ENCODE measurements at places on chromosomes 3 and 15.

GRCh38 chr3:181752202-181752671, 40.5 kb downstream of the SOX2 start:
- DNase-seq = no peak

GRCh38 chr3:139774560-139775302, 97.0 kb upstream of the NMNAT3 start:
- DNase-seq = no peak

DNA sequence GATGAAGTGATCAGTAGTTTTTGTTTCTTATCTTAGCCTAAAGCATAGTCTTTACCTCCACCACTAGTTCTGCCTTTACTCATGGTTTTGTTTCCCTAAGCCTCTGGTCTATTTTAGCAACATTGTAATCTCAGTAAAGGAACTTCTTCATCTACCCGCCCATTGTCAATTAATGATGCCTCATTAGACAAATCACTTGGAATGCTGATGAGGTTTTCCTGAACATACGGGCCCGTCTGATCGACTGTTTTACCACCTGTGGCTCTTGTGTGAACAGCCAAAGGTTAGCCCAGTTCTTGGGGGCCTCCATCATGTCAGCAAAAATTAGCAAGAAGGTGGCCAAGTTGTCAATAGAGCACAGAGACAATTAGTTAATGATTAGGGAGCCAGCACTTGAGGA, 470.1 kb upstream of the ARRDC4 start:
- DNase-seq = no peak

DNA sequence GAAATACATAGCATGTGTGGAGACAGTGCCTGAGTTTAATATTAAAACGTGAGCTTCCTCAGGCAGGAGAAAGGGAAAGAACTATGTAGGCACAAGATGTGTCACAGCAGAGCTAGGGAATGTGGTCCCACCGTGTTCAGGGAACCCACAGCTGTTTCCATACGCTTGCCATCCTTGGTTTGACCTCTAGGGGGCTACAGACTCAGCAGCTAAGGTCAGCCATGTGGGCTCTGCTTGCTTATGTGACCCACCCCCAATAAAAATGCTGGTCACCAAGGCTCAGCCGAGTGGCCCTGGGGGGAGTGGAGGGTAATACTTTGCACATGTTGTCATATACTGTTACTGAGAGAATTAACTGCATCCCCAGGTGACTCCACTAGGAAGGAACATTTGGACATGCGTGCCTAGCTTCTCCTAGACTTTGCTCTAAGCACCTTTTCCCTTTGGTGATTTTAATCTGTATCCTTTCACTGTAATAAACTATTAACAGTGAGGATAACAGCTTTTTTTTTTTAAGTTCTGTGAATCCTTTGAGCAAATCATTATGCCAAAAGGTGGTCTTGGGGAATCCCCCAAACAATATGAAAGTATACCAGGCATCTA, 3.3 kb downstream of the TUBGCP5 start:
- DNase-seq = peak; percentile 42

DNA sequence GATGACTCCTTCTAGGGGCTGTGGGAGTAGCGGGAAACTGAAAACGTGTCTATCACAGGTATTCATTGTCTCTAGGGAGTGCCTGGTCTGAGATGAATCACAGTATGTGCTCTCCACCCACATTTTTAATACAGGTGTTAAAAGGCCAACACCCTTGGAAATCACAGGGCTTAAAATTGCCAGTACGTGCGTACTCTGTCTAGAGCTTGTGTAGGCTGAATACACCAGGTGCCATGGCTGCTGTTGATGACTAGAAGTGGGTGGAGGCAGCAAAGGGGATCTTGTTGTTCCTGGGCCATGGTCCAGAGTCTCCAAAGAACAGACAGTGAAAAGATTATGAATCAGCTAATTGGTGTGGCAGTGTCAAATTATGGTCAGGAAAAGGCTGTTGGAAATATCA, 35.1 kb upstream of the P3H2 start:
- no peak for DNase-seq

- no peak for DNase-seq
Observed at GRCh38 chr3:165133188-165133899, 55.0 kb upstream of the SI start.

DNA sequence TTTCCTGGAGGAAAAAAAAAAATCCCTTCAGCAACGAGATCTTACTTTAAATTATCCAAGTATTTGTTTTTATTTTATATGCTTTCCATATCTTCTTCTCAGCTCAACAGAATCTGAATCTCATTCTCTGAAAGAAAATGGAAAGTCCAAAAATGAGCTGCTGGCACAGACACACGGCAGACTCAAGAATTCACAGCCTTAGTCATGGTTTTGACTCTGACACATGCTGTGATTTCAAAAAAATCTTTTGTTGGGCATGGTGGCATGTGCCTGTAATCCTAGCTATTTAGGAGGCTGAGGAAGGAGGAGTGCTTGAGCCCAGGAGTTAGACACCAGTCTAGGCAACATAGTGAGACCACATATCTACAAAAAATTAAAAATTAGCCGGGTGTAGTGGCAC, 565.0 kb downstream of the MAGI1 start:
- no peak for DNase-seq

DNA sequence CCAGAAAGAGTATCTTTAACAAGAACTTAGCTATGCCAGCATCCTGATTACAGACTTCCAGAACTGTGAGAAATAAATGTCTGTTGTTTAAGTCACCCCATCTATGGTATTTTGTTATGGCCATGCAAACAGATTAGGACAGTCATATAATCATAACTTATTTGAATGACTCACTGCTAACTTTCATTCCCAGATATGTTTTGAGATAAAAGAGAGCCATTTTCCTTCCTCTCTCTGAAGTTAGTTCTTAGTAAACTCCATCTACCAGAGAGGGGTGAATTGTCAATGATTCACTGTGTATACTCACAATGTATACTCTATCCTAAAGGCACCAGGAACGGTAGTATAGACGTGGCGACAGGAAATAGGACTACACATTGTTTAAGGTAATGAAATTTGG, 179.4 kb upstream of the DPH6 start:
- DNase-seq = no peak

DNA sequence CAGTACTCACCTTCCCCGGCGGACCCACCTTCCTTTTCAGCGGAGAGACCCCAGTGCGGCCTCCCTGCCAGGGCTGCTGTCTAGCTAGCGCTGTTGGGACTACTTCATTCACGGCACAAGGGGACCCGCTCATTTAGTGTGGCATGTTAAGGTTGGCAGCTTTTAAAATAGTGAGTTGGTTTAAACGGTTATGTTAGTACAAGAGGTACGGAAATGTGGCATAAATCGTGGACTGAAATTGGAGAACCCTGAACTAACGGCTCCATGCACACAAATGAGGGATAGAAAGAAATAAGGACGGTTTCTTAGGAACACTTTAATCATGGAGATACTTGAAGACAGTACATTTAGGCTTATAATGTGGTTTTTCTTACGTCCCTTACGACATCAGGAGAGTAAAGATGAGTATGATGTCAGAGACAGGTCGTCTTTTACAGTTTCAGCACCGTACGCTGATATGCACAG, 752 bp downstream of the CEP63 start:
- no peak for DNase-seq

GRCh38 chr3:153372326-153372725, 210.3 kb downstream of the RAP2B start:
- DNase-seq = no peak

DNA sequence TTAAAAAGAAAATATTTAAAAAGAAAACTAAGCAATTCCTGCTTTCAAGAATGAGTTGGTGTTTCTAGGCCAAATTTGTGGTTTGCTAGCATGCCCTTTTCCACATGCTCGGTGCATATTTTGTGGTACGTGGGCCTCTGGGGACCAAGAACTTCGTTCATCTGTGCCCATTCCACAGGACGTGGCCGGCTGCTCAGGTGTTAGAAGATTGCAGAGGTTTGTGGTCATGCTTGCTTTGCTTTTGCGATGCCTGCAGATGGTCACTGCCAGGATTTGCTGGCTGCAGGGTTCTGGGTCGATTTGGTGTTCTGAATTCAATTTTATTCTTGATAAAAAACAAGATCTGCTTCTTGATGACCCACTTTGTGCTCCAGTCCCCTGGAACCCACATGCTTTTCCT, 7.5 kb downstream of the PSTPIP1 start:
- no peak for DNase-seq

GRCh38 chr3:29868543-29869101, 587.8 kb downstream of the RBMS3 start:
- no peak for DNase-seq

- no peak for DNase-seq
Observed at GRCh38 chr3:68458581-68458980, 473.8 kb downstream of the TAFA4 start.

- no peak for DNase-seq
Observed at GRCh38 chr3:97823046-97824004, 1.5 kb downstream of the CRYBG3 start.

- no peak for DNase-seq
Observed at GRCh38 chr15:70475921-70476320, 287.4 kb downstream of the UACA start.

- no peak for DNase-seq
Observed at GRCh38 chr3:126199256-126199655, 18.9 kb upstream of the ALDH1L1 start.

DNA sequence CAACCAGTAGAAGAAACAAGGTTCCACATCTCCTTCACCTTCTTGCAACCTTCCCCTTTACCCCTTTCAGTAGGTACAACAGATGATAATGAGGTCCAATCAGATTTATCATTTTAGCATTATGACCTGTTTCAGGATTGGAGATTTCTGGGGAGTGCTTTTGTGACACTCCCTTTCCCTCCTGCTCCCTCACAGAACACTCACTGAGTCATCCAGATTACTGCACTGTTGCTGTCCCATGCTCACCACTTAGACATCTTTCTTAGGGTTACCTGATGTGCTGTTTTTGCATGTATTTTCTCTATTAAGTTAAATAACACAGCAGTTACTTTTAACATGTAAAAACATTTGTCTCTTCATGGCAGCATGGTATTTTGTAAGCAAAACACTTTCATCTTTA, 118.5 kb downstream of the MFSD1 start:
- no peak for DNase-seq

GRCh38 chr3:87969620-87970019, 89.2 kb downstream of the CGGBP1 start:
- DNase-seq = no peak

DNA sequence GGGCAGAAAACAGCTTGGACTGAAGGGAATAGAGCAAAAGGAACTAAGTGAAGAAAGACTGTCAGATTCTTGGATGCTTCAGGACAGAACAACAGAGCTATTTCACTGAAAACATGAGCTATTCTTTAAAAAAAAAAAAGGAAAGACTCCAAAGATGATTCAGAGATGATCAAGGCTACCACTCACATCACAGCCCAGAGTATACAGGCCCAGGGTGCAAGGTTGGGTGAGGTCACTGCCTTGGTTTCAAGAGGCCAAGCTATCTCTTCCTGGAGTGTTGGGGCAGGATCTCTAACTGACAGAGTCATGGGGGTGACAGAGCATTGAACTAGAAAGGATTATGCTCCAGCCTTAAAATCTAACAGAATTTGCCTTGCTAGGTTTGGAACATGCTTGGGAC, 118.1 kb downstream of the AGBL1 start:
- DNase-seq = no peak

DNA sequence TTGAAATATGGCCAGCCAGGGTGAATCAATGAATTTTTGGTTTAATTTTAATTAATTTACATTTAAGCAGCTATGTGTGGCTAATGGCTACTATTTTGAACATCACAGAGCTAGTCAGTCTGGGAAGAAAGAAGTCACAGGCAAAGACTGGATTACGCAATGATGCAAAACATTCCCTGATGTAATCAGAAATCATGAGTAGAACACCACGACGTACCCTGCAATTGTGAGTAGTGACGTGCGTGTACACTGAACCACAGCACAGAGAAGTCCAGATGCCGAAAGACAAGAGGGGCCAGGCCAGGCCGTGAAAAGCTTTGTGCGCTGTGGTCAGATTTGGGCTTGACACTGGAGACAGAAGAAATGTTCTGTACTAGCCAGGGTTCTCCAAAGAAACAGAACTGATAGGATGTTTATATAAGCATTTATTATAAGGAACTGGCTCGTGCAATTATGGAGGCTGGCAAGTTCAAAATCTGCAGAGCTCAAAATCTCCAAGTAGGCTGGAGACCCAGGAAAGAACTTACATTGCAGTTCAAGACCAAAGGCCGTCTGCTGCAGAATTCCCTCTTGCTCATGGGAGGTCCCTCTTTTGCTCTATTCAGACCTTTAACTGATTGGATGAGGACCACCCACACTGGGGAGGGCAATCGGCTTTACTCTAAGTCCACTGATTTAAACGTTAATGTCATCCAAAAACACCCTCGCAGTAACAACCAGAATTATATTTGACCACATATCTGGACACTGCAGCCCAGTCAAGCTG, 44.6 kb downstream of the SH3BP5 start:
- DNase-seq = no peak

DNA sequence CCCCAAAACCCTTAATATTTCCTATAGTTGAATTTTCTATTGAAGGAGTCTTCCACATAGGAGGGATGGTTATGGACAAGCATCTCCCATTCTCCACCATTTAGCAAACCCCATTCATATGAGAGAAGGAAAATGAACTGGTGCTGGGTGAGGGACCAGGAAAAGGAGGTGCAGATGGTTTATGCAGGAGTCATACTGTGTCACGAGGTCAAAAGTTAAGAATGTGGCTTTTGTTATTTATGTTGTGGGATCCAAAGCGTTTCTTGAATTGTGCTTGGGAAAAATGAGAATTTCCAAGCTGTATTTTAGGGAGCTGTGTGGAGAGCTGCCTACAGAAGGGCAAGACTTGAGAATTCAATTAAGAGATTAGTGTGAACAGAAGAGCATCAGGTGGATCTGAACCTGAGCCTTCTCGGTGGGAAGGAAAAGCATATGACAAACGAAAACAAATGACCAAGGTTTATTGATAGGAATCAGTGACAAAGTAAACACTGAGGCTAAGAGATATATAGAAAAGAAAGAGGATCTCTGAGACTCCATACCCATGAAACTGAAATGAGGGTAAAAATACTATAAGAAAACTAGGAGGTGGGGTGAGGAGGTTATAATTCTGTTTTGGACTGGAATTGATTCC, 473.3 kb upstream of the NR2F2 start:
- DNase-seq = no peak

- no peak for DNase-seq
Observed at GRCh38 chr3:42226470-42227425, 39.2 kb downstream of the CCK start.

DNA sequence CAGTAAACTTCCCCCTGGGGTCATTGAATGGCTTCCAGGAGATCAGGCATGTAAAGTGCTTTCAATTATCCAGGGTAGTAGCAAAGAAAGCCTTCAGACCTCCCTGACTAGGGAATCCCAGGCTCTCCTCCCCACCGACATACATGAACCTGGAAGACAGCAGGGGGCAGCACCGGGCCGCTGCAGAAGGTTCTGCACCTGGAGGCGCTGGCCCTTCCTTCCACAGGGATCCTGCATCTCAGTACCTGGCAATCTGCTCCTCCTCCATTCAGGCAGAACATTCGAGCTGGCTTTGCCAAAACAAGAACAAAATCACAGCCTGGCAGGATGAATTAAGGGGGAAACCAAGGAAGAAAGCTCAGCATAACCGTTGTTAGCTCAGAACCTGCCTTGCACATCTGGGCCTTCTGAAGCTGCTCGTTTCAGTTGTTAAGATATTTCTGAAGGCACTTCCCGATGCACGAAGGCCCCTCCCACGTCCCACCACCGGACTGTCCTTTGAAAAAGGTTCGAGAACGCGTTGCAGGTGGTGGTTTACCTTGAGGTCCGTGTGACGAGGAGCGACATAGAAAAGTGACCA, 237.7 kb downstream of the SLCO3A1 start:
- no peak for DNase-seq

Data from 8988T (cell line).